ENCODE measurements at places on chromosomes 6 and 20. TPM values are rescaled to one million over a fixed set of nuclear protein-coding genes. Genes with fewer than 3 reads are reported as not detected.
A peak's percentile ranks its signal among the peaks of the same experiment; 100 is the strongest.

DNA sequence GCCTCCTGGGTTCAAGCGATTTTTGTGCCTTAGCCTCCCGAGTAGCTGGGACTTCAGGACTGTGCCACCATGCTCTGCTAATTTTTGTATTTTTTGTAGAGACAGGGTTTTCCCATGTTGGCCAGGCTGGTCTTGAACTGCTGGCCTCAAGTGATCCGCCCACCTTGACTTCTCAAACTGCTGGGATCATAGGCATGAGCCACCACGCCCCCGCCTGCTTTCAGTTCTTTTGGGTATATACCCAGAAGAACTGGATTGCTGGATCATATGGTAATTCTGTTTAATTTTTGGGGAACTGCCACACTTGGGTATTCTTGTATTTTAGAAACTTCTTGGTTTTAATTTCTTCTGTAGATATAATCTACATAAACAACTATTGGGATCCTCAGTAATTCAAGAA, 17.0 kb downstream of the CDS2 start:
- no peak for DNase-seq

The CNKSR3 gene
- total RNA-seq = 11.1 TPM

The RBPJL gene
- not detected for total RNA-seq

- no peak for DNase-seq
Measured at GRCh38 chr6:6407071-6407741, 86.7 kb upstream of the F13A1 start.

DNA sequence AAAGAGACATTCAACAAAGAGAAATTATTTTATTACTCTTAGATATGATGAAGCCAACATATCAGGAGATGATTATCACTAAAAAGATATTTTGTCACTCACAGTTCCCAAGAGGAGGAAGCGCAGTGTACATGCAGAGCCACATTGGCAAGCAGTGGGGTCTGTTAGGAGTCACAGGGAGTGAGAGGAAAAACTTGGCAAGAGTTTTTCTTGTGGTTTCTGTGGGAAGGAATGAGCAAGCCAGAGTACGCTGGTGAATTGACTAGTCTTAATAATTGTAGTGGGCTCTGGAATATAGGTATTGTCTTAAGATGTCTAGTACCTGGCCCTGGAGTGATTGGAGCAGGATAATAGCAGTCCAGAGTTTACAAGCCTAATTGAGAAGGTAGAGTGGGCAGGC, 1095.2 kb downstream of the GRIK2 start:
- peak; percentile 60 for DNase-seq

DNA sequence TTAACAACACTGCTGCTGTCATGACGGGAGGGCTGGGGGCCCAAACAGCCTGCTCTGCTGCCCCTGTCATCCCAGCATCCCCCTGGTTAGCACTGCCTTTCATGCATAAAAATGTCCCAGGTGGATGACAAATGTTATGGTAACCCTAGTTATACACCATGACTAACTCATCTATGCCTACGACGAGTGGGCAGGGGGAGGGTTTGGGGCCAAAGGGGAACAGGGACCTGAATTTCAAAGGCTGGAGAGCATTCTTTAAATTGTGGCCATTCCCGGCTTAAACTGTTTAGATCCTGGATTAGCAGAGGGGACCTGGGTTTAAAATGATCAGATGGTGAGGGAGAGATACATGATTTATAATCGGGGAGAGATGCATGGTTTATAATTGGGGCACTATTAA, 24.4 kb downstream of the GNAS-AS1 start:
- DNase-seq = no peak

DNA sequence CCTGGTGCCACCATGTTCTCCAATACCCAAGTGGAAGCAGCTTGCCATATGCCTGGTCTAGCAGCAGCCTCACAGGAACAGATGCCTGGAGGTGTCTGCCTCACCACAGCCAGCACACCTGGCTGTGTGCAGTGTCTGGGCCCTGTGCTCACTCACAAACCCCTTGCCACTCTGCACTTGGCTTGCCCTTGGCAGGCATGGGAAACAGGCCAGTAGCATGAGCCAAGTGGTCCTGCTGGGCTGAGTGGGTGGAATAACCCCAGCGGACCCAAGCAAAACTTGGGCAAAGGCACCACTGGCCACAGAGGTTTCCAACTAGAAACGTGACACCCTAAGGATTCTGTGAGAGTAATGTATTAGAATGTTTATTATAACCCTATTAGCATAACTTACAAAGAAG, 600.5 kb upstream of the GJE1 start:
- DNase-seq = no peak

- no peak for DNase-seq
Measured at GRCh38 chr20:48789781-48790472, 37.9 kb downstream of the PREX1 start.

The LIN28B gene
- 29.0 TPM for total RNA-seq

- DNase-seq = no peak
Measured at GRCh38 chr20:24873025-24873620, 75.9 kb upstream of the CST7 start.

The SLC4A11 gene
- 3.9 TPM for total RNA-seq

The LZTS3 gene
- 12.6 TPM for total RNA-seq

DNA sequence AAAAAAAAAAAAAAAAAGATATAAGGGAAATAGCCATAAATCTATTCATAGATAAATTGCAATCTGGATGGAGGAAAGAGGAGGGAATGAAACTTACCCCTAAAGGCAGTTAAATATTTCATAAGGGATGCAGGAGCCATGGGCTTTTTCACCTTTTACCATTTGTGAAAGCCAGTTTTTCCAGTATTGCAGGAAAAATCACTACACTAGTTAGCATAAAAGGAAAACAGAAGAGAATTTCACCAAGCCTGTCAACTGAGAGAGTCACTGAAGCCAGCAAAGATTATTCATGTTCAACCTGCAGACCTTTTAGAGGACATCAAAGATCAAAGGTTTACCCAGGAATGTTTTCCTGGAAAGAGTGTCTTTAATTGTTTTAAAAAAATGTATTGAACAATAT, 969.7 kb downstream of the KIF16B start:
- no peak for DNase-seq

The ANKRD66 gene
- total RNA-seq = not detected

- DNase-seq = peak; percentile 41
Measured at GRCh38 chr20:50146732-50147662, 6.5 kb downstream of the PEDS1 start.

The SRSF3 gene
- total RNA-seq = 260 TPM

The ARHGAP40 gene
- total RNA-seq = not detected

- no peak for DNase-seq
Measured at GRCh38 chr20:63082939-63083735, 76.4 kb upstream of the BHLHE23 start.

The C6orf52 gene
- 2.9 TPM for total RNA-seq

DNA sequence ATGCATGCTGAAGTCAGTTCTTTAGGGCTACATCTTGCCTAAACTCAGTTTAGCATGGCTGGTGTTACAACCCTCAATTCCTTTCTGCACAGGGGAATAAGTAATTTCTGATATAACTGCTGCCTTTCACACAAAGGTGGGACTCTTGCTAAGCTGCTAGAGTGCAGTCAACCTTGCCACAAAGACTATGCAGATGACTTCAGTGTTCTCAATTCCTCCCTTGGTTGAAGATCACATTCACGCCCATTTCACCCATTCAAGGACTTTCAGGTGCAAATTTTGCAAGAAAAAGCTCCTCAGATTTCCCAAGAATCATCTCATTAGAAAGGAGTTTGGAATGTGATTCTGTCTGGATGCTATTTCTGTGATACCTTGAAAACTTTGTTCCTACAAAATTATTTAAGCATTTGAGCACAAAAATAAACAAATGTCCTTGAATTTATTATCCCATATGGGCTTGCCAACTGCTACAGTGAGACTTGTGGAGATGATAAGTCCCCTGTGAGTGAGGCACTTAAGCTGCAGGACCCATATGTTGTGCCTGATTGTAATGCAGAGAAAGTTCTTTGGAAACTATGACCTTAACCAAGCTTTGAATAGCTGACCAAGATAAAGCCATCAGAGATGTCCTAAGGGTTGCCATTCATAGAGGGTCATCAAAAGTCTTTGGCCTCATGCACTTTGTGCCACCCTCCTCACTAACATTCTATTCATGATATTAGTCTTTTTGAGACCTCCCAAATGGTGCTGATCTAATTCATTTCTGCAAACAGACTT, 111.8 kb downstream of the PLCB4 start:
- DNase-seq = no peak

GRCh38 chr20:62210496-62210855, 9.6 kb downstream of the HRH3 start:
- no peak for DNase-seq

The TFAP2C gene
- total RNA-seq = 2.2 TPM

- no peak for DNase-seq
Measured at GRCh38 chr20:42432496-42433334, 757.0 kb downstream of the PTPRT start.

DNA sequence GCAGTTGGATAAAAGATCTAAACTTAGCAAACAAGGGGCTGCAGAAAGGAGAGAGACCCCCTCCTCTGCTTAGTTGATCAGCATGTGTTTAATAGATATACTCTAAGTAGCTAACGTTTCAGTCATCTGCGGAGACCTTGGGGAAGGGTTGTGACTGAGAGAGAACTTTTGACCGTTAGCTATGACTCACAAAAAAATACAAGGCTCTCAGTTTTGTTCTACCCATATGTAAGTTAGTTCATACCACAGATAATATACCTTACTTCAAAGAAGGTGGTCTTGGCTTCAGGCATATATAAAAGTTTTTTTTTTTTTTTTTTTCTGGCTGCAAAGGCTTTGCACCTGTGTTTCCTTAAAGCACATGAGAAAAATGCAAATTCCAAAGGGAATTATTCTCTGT, 258.9 kb downstream of the GJA1 start:
- peak; percentile 67 for DNase-seq

The HLA-DQA2 gene
- not detected for total RNA-seq

GRCh38 chr6:142784344-142784743, 160.6 kb downstream of the HIVEP2 start:
- peak; percentile 41 for DNase-seq
